Urinary bladder (tissue), 4 donors: ENCODE measurements at places on chromosomes 2 and 18. TPM values are rescaled to one million over a fixed set of nuclear protein-coding genes. Genes with fewer than 3 reads are reported as not detected.

The MC4R gene
- 0.08 TPM for polyA plus RNA-seq

The NMUR1 gene
- polyA plus RNA-seq: 0.54 TPM

The VWC2L gene
- not detected for polyA plus RNA-seq

The TSPYL6 gene
- not detected for polyA plus RNA-seq

The CRYGD gene
- polyA plus RNA-seq: not detected

The TMEM247 gene
- not detected for polyA plus RNA-seq

The DNAJC5G gene
- not detected for polyA plus RNA-seq

The PELI1 gene
- polyA plus RNA-seq: 15.4 TPM
